ENCODE measurements at places on chromosomes 13 and 19.

GRCh38 chr19:18919900-18920214 is 342 bp downstream of the DDX49 start:
- no peak for DNase-seq

- DNase-seq = no peak
These were observed 3.1 kb upstream of the KLK1 start for GRCh38 chr19:50826492-50827240.

- no peak for DNase-seq
These were observed 244.8 kb upstream of the KLHL1 start for GRCh38 chr13:70353096-70353495.

GRCh38 chr13:80408270-80408669 is 67.3 kb upstream of the SPRY2 start:
- DNase-seq = no peak

GRCh38 chr19:12785431-12786031 is 5.8 kb upstream of the JUNB start:
- DNase-seq = no peak

DNA sequence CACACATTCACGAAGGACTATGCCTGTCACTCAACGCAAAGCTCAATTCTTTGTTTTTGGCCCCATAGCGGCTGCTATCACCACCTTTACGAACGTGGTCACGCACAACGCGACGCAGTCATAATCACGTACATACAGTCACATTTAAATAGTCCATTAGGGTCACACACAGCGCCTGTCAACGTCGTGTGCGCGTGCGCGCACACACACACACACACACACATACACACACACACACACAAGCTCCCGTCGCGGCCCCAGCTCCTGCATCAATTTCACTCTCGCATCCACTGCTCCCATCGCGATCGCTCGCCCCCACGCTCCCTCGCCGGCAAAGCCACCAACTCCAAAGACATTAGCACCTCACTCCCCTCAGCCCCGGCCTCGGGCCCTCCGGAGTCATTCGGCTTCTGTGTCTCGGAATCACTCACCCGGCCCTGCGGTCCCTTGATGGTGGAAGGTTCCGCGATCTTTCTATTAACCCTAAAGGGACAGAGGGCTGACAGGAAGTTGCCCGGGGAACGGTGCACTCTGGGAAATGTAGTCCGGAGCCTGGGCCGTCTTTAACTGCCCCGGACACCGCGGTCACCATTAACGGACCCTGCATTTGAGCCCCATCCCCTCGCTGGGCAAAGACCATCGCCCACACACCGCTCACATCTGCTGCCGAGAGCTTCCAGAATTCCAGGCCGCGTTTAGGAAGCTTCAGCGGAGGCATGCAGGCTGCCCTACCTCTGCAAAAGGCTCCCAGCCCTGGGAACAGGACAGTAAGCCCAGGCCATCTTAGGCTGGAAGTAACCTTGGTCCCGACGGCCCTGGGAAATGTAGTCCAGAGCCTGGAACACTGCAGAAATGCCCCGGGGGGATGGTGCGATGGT is at the start of gene ZNF790:
ZNF790 (minus strand) TSS at position 482 of the 878 bp plus-strand sequence. CDS start 12,768 bp downstream, outside the sequence.
- DNase-seq = peak; percentile 81

DNA sequence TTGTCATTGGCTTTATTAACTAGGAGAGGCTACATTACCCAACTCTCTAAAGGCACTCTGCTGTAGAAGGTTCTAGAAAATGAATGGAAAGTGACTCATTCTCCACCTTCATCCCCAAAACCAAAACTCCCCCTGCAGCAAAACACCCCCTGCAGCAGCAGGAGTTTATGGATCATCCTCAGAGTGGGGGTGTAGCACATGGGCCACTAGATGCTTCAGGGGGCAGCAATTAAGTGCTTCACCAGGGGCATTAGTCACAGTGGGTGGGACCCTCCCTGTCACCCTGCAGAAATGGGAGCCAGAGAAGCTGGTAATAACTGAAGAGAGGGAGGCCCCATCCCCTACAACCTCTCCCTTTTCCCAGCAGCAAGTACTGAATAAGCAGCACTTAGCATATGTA is 64.5 kb upstream of the MED4 start:
- DNase-seq = no peak
